Activated naive CD8-positive, alpha-beta T cell treated with anti-CD3 and anti-CD28 coated beads, Interleukin-2, amount 10 ng/mL, durations not matched to agents 7 days and 5 days (primary cell): ENCODE measurements at places on chromosomes 3 and 15. TPM values are rescaled to one million over a fixed set of nuclear protein-coding genes. Genes with fewer than 3 reads are reported as not detected.

- DNase-seq, result no peak
These were observed 828.4 kb downstream of the TUSC7 start for GRCh38 chr3:117537949-117538348.

RBP2 gene
- not detected for total RNA-seq

NPAP1 gene
- not detected for total RNA-seq

- DNase-seq, result no peak
These were observed 68.9 kb downstream of the FOXP1 start for GRCh38 chr3:71514621-71515020.

COMMD2 gene
- total RNA-seq, result 32.8 TPM

GRCh38 chr3:127445581-127446343 lies 144.8 kb downstream of the TPRA1 start:
- peak; percentile 7 for DNase-seq
